Activated CD8-positive, alpha-beta memory T cell treated with anti-CD3 and anti-CD28 coated beads, Interleukin-2, amount 10 ng/mL, durations not matched to agents 7 days and 5 days (primary cell): ENCODE measurements at places on chromosomes 3 and 15. TPM values are rescaled to one million over a fixed set of nuclear protein-coding genes. Genes with fewer than 3 reads are reported as not detected.

Gene RARRES1
- total RNA-seq, result not detected

Gene ITIH4
- 18.0 TPM for total RNA-seq

Gene ZPLD1
- not detected for total RNA-seq

Gene PPP1R14D
- total RNA-seq, result not detected

Gene LYZL4
- total RNA-seq, result not detected

Gene CCNB2
- 95.3 TPM for total RNA-seq

Gene ROPN1
- not detected for total RNA-seq

Gene CPN2
- total RNA-seq, result not detected

Gene CCPG1
- total RNA-seq, result 22.0 TPM

Gene GPR149
- not detected for total RNA-seq

Gene BCL2A1
- total RNA-seq, result 12.0 TPM

Gene PRR20G
- not detected for total RNA-seq

Gene KNG1
- not detected for total RNA-seq

Gene FRG2C
- total RNA-seq, result not detected

Gene DAZL
- total RNA-seq, result 0.07 TPM

Gene CCDC80
- total RNA-seq, result 0.35 TPM

Gene CELF6
- 0.29 TPM for total RNA-seq

Gene ABHD17C
- total RNA-seq, result 1.5 TPM

Gene TTLL13
- total RNA-seq, result 0.80 TPM

Gene ARNT2
- not detected for total RNA-seq

Gene COL6A5
- 0.02 TPM for total RNA-seq

Gene AP3S2
- total RNA-seq, result 22.2 TPM

Gene THAP10
- 0.47 TPM for total RNA-seq

Gene C3orf22
- not detected for total RNA-seq

Gene BTLA
- 17.1 TPM for total RNA-seq

Gene PP2D1
- total RNA-seq, result not detected

Gene EPHA3
- not detected for total RNA-seq

Gene GOLGA8H
- not detected for total RNA-seq

Gene UQCC5
- 15.5 TPM for total RNA-seq
